ENCODE measurements at places on chromosomes 12 and 14.

DNA sequence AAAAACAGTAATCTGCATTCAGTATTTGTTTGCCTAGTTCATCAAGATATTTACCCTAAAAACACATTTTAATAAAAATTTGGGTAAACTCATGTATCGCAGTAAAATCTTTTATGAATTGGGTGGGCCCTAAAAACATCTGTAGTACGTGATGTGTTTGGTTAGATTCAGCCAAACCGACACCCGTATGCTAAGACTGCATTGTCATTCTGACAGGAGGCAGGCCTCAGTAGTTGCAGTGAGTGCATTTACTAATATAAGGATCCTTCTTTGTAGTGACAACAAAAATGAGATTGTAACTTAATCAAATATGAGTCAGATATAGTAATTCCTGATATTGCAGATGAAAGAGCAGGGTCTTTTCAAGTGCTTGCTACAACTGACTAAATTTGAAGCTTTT, 191.8 kb downstream of the SLC16A7 start:
- DNase-seq, result no peak

GRCh38 chr12:120462099-120462640, 7.4 kb downstream of the SRSF9 start:
- DNase-seq, result no peak

DNA sequence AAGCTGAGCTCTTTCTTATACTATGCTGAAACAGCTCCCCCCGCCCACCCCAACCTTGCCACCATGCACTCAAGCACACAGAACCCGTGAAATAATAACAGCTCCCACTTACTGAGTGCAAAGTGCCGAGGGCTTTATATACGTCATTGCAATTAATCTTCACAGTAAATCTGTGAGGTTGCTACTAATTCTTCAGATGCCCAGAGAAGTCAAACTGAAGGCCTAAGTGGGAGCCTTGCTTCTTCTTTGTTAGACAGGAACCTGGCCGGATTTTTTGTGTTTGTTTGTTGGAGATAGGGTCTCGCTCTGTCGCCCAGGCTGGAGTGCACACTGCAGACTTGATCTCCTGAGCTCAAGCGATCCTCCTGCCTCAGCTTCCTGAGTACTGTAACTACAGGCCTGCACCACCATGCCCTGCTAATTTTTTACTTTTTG, 34.0 kb downstream of the VCPKMT start:
- DNase-seq, result no peak

GRCh38 chr14:51871846-51872245, 11.4 kb downstream of the GNG2 start:
- DNase-seq, result no peak

GRCh38 chr14:97539411-97539795, 742.2 kb downstream of the VRK1 start:
- no peak for DNase-seq

DNA sequence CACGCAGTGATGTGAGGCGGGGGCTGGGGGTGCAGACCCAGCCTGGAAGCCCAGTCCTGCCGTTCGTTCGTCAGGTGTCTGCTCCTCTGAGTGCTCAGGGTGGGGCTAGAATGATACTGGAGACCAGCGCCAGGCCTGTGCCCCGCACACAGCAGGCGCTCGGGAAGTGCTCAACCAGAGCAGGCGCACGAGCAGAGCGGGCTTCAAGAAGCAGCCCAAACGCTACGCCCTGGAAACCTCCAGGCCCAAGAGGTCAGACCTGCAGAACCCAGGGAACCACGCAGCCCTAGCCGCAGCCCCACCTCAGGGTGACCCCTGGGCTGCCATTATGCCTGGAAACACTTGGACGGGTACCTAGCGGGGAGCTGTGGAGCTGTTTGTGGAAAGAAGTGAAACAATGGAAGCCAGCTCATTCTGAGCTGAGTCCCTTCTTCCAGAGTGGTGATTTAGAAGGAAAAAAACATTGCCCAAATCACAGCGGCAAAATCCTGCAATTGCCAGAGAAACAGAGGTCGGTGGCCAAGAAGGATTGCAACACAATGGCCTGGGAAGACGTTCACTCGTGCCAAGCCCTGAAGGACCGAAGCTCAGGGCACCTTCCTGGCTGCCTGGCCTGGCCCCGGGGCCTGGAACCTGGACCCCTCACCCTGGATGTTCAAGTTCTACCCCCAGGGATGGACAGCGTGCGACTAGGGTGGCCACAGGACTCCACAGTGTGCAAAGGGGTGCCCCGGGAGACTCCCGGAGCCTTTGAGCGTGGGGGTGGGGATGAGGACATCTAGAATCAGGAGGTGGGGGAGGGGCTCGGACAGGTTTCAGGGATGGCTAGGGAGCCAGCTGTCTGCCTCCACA, 40.4 kb upstream of the DIO3 start:
- no peak for DNase-seq

GRCh38 chr12:109590566-109590965, 17.0 kb downstream of the MVK start:
- DNase-seq, result no peak

- peak; percentile 58 for DNase-seq
These were observed 101.5 kb downstream of the GPR135 start for GRCh38 chr14:59363531-59364226.

DNA sequence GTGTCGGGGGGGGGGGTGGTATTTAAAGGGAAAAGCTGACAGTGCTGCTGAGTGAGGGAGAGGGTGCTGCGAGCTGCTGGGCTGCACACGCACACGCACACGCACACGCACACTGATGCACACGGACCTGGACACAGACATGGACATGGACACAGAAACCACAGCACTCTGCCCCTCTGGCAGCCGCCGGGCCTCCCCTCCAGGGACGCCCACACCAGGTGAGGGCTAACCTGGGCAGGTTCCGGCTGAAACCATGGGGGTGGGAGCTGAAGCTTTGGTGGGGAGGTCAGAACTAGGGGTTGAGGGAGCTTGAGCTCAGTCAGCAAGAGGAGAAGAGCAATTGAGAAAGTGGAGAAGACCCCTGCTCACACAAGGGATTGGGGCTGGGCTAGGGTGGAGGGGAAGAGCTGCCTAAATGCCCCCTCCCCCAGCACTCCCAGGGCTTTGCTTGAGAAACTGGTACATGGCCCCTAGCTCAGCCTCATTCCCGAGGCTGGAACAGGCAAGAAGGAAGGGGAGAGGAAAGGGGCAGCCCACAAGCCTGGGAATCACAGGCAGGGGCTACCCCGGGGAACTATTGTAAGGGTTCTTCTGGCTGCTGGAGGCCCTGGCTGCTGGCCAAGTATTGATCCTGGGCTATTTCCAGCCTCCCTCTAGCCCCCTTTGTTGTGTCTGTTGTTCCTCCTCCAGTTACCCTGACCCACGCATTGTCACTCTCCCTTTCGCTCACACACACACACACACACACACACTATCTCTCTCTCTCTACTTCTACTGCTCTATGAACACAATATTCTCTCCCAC, at the start of gene REM2:
Gene REM2, plus strand, starts transcription at position 50 of the 804 bp plus-strand sequence. Its CDS starts 66 bp downstream, at position 116.
- DNase-seq, result no peak
